Fibroblast of skin of back (primary cell): ENCODE measurements at places on chromosomes 4 and X.
A peak's percentile ranks its signal among the peaks of the same experiment; 100 is the strongest.

- DNase-seq, result no peak
These were observed 72.1 kb downstream of the CPE start for GRCh38 chr4:165450871-165451270.

DNA sequence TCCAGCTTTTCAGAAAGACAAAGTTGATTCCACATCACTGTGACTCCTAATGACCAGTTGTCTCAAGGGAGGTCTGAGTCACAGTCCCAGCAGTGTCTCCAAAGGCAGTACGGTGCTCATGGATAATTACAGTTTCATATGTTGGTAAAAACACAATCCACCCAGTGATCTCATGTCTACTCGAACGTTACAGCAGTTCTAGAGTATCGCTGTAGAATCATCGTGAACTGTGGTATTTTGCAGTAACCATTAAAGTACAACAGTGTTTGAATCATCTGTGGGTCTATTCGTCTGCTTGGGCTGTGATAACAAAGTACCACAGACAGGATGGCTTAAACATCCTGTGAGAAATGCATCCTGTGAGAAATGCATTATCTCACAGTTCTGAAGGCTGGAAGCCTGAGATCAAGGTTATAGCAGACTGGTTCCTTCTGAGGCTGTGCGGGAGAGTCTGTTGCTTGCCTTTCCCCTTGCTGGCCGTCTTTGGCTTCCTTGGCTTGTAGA lies 121.1 kb upstream of the SORBS2 start:
- DNase-seq, result peak; percentile 99

- no peak for DNase-seq
These were observed 107.3 kb downstream of the DTHD1 start for GRCh38 chr4:36388710-36389109.

DNA sequence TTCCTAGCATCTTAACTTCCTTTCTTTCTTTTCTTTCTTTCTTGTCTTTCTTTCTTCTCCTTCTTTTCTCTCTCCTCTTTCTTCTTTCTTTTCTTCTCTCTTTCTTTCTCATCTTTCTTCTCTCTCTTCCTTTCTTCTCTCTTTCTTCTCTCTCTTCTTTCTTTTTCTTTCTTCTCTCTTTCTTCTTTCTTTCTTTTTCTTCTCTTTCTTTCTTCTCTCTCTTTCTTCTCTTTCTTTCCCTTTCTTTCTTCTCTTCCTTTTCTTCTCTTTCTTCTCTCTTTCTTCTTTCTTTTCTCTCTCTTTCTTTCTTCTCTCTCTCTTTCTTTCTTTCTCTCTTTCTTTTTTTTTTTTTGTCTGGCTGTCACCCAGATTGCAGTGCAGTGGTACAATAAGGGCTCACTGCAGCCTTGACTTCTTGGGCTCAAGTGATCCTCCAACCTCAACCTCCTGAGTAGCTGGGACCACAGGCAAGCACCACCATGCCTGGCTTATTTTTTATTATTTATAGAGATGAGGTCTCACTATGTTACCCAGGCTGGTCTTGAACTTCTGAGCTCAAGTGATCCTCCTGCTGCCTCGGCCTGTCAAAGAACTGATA lies 17.5 kb downstream of the NMU start:
- DNase-seq, result no peak

GRCh38 chr4:15963576-15963975 lies 601 bp upstream of the FGFBP2 start:
- DNase-seq, result no peak

DNA sequence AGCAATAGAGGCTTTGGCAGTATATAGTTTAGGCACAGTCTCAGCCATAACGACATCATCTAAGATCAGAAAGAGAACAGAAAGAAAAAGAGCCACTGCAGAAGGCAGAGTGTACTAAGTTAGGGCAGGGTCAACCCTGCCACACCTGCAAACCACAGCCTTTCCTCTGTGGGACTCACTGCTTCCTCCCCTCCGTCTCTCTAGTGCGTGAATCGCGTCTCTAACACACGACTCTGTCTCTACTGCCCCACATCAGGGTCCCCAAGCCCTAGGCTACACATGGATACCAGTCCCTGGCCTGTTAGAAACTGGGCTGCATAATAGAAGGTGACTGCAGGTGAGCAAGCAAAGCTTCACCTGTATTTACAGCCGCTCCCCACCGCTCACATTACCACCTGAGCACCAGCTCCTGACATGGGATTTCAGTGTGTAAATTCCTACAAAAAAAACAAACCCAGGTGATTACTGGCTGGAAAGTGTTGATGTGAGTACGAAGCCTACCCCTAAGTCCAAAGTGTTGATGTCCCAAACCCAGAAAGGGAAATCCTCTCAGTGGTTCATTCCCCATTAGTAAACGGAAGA lies 128.9 kb downstream of the PRKX start:
- DNase-seq, result no peak

DNA sequence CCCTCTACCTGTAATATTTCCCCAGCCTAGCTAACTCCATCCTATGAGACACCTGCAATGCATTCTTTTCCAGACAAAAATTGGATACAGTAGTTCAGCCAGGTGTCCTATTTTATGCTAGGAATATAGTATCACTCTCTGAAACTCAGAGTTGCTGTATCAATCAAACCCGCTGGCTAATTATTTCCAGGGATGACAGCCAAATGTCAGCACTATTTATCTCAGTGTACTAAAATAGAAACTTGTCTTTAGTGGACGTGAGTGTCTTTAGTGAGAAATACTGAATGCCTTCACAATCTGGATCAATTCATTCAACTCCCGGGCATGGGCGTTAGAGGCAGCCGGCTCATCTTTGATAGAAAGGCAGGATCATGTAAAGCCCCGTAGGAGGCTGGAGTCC lies 196.2 kb downstream of the RBM46 start:
- DNase-seq, result no peak

GRCh38 chr4:127778102-127778501 lies 4.0 kb upstream of the HSPA4L start:
- DNase-seq, result no peak

- no peak for DNase-seq
These were observed 26.6 kb downstream of the ZRSR2 start for GRCh38 chrX:15816886-15817285.

DNA sequence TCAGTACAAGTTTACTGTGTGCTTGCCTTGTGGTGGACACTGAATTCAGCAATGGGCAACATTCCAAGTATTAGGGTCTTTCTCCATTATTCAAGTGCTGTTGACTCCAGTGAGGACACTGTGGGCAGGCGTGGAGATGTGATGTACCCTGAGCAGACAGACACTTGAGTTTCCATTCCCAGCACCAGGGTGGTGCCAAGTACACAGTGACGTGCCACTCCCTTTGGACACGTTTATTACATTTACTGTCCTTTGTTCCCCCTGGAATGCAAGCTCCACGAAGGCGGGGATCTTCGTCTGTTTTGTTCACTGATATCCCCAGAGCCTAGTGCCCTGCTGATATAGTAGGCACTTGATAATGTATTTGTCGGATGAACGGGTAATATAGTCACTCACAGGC lies 130.6 kb upstream of the STX18 start:
- DNase-seq, result no peak
